ENCODE measurements at places on chromosomes 3 and 15.

- DNase-seq: no peak
These were observed 15.6 kb downstream of the CLEC3B start for GRCh38 chr3:45041666-45042065.

- DNase-seq: no peak
These were observed 11.3 kb downstream of the TMEM266 start for GRCh38 chr15:76070921-76071635.

GRCh38 chr15:92166029-92166428, 227.7 kb upstream of the ST8SIA2 start:
- no peak for DNase-seq

GRCh38 chr3:45890405-45890804, 4.1 kb downstream of the CCR9 start:
- DNase-seq: no peak

DNA sequence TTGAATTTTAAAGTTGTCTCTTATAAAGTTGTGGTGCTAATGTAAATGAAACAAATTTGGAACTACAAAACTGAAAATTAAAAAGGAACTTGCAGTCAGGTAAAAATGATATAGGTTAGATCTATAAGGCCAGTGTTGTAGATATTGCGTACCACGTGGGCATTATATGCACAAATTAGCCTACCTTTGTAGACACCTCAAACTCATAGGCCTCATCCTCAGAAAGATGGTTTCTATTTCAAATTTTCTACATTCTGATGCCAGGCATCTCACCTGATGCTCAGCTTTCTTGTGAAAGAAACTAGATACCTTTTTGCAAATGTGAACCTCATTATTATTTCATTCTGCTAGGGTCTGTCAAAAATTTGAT, 25.6 kb downstream of the TMEM207 start:
- no peak for DNase-seq

DNA sequence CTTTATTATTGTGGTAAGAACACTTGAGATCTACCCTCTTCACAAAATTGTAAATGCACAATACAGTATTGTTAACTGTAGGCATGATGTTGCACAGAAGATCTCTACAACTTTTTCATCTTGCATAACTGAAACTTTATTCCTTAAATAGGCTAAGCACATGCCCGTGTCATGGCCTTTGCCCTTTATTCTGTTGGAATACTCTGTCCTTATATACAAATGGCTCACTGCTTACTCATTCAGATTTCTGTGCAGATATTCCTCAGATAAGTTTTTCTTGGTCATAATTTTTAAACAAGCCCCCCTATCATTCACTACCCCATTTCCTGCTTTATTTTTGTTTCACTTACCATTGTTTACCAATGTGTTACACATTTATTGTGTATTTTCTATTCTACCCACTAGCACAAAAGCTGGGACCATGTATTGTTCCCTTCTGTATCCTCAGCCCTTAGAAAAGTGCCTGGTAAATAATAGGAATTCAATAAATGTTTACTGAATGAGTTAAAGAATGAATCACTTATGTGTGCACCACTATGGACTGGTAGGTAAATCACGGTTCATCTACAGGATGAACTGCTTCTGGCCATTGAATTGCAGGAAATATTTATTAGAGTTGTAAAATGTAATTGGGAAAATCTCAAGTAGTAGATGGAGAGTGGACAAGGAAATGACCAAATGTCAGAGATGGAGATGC, 151.0 kb downstream of the CPNE4 start:
- DNase-seq: no peak

- no peak for DNase-seq
These were observed 172.5 kb downstream of the POTEB3 start for GRCh38 chr15:21267671-21268395.
